T-helper 1 cell (primary cell): ENCODE measurements at places on chromosomes 5 and 9.

- no peak for DNase-seq
Observed at GRCh38 chr5:42483472-42484154, 60.4 kb downstream of the GHR start.

- DNase-seq, result no peak
Observed at GRCh38 chr9:123344192-123344949, 11.6 kb upstream of the CRB2 start.

DNA sequence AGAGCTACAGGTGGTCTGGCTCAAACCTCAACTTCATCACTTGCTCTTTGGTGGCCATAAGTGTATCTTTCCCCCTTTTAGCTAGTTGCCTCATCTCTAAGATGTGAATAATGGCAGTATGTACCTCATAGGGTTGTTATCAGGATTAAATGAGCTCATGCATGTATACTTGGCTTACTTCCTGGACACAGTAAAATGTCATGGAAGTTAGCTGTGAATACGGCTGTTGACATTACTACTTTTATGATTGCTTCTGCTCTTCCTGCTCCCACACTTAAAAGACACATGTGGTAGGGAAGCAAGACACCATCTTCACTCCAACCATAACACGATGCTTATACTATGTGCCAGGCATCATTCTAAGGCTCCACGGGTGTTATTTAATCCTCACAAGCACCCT lies 114.5 kb upstream of the GPR151 start:
- DNase-seq, result no peak

DNA sequence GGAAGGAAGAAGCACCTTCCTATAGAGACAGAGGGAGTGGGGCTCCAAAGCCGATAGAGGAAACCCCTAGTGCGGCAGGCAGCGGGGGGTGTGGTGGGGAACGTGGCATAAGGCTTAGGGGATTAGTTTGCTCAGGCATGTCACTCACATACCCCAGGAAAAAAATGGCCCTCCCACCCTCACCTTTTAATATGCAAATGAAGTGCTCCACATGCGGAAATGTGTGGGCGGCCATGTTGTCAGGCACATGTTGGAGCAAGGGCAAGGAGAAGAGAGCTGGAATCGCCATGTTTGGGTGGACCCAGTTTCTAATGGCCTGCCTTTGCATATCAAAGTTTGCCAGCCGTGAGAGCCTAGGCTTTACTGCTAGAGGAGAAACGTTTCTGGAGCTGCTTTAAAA lies 758.8 kb downstream of the NR2F1-AS1 start:
- no peak for DNase-seq

- no peak for DNase-seq
Observed at GRCh38 chr9:21624675-21625644, 142.8 kb upstream of the IFNE start.

- DNase-seq, result no peak
Observed at GRCh38 chr9:126853667-126854066, 6.8 kb upstream of the ZBTB34 start.

DNA sequence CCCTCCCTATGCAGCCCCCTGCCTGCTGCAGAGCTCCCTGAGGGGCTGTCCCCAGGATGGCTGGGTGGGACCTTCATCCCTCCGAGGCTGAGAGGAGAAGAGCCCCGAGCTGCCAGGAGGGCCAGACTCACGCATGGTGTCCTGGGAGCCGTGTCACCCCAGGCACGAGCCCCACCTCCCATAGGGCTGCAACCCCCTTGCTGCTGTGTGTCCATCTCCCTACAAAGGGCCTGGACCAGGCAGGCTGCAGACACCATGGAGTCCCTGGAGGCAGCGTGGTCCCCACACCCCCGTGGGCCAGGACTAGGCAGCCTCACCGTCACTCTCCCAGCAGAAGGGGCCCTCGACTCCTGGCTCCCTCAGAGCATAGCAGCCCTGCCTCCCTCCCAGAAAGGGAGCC lies 11.2 kb upstream of the SEC16A start:
- no peak for DNase-seq

GRCh38 chr5:177553671-177554429 lies 513 bp downstream of the FAM193B start:
- no peak for DNase-seq

DNA sequence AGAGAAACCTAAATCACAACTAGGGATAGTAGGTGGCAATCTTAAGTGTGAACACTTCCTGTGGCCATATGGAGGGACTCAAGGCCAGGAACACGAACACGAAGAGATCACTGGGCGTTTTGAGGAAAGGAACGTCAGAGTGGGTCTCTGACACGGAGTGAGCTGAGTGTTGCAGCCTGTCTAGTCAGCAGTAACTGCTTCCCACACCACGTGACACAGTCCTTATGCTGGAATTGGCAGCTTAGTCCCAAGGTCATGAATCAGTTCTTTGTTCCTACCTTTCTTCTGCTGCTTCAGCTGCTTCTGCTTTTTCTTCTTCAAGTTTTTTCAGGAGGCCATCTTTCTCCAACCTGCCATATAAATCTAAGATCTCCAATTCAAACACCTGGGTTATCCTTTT lies 18.2 kb downstream of the SPACA9 start:
- DNase-seq, result no peak

GRCh38 chr9:116461632-116462031 lies 225.5 kb upstream of the TRIM32 start:
- no peak for DNase-seq

DNA sequence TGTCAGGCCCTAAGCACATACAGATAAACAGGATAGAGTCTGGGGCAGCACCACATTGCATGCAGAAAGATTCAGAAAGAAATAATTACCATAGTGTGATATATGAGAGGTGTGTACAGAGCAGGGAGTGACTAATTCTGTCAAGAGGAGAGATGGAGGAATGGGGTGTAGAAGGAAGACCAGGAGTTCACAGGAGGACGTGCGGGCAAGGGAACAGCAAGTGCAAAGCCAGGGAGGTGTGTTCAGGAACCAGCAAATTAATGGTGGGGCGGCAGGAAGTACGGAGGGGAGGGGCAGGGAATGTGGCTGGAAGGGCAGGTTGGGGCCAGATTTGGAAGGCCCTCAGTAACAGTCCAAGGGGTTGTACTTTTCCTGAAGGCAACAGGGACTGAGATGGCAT lies 17.4 kb downstream of the EGR1 start:
- no peak for DNase-seq

DNA sequence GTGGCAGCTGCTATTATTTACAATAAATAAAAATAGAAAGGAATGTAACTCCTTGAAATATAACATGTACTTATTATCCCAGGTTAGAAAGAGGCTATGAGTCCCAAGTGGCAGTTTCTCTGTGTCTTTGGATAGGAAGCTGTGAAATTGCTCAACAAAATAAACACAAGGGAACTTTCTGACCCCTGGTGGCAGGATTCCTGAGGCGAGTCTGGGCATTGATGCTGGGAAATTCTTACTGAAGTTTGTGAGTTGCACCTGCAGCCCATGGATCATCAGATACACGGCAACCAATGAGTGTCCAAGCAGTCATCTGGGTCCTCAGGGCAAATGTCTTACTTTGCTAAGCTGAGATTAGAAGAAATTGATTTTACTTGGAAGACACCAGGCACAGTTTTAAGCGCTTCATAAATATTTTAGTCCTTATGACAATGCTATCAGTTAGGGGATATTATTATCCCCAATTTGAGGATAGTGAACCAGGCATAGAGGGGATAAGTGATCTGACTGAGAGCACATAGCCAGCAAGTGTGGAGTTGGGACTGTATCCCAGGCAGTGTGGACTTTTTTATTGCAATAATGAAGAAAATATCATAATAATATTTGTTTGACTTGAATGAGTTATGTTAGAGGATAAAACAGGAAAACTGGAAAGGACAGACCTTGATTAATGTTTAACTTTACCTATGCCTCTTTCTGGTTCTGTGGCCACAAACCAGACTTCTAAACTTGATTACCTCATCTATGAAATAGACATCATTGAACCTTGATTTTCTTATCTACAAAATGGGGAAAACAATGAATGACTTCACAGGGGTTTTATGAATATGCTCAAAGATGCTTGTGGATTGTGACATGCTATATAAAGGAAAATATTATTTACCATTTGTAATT lies 265.5 kb upstream of the ADAMTSL1 start:
- DNase-seq, result no peak

DNA sequence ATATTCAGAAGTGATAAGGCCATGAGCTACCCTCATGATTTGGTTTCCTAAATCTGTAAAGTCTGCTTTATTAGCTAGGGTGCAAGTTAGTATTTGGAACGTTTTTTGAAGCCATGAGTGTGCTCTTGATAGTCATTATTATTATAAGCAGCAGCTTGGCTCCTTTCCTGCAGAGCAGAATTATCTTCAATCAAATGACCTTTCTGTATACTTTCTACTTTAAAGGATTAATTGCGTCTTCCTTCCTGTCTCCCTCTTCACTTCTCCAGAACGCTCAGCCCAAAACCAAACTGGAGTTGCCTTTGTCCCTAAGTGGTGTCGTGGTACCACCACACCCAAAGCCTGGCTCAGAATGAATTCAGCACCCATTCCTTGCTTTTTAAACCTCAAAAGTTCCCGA lies 211.3 kb downstream of the ARHGAP26 start:
- no peak for DNase-seq

DNA sequence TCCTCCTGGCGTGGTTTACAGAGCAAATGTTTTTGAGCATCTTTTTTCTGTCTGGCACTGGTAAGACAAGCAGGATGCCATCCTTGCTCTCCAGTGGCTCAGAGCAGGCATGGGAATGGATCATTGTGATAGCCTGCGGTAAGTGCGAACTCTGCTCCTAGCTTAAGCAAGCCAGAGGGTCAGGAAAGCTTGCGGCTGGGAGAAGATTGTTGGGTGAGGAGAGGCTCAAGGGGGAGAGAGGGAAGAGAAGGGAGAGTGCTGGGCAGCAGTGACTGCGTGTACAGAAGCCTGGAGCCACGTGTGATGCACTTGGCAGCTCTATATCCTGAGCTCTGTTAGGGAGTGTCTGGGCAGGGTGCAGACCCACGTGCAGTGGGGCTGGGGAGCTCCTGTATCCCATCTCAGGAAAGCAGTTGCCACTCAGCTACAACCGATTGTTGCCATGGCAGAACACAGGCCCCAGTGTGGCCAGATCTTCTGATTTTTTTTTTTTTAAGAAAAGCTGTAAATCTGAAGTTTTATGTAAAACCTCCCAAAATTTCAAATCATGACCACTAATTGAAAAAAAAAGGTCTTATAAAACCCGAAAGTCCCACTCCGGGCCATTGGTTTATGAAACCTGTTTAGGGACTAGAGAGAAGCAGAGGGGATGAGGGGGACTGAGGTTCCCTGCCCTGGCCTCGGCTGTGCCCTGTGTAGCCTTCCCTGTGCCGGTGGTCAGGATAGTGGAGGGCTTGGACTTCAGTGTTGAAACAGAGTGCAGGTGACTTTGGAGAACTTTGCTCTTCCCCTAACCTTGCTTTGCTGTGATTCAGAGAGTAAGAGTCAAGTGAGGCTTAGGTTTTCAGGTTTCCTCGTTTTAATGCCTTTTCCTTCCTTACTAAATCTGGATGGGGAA lies 67.3 kb downstream of the ZNF618 start:
- no peak for DNase-seq

DNA sequence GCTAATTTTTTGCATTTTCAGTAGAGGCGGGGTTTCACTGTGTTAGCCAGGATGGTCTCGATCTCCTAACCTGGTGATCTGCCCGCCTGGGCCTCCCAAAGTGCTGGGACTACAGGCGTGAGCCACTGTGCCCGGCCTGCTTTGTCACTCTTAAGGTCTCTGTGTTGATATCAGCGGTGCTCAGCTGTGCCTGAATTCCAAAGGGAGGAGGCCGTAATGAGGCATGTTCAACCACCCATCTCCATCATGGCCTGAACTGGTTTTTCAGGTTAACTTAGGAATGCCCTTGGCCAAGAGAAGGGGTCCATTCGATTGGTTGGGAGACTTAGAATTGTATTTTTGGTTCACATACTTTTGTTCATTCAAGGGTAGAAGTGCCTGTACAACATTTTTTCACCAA lies 22.0 kb downstream of the HSD17B3 start:
- DNase-seq, result no peak

DNA sequence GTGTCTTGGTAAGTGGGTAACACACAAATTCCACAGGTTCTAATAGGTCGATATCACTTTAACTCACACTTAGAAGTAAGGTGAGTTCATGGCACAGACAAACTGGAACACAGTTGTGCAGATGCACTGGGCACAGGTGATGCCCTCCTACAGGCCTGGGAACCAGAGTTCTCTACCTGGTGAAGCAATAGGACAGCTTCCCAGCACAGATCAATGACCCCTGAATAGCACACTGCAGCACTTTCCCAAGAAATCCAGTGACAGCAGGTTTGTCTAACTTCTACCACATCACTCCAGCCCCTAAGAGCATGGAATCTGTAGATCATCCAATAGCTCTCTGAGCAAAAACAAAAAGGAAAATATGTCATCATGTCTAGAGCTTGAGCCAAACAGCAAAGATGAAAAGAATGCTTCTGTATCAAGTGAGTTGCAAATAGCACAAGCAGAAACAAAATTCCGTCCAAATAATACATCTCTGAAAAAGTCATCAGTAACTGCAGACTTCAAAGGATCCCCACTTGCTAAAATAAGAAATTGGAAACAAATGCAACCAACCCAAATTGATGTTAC lies 33.5 kb downstream of the MOCS2 start:
- no peak for DNase-seq

- no peak for DNase-seq
Observed at GRCh38 chr5:173800340-173800739, 87.8 kb upstream of the CPEB4 start.

GRCh38 chr5:83396662-83397061 lies 74.9 kb upstream of the VCAN start:
- DNase-seq, result no peak

GRCh38 chr5:66518052-66518451 lies 78.1 kb upstream of the MAST4 start:
- DNase-seq, result no peak

DNA sequence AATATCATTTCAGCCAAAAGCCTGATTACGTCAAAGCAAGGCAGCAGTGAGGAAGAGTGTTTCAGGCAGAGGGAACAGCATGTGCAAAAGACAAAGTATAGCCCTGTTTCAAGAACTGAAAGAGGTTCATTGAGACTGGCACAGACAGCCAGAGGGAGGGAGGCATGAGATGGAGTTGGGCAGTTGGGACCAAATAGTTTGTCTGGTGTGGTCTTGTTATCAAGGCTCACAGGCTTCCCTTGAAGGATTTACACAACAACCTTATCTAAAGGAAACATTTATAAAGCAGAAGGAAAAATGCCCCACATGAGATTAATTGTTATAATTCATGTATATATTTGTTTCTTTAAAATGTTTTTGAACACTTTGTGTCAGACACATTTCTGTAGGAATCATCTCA lies 253.3 kb downstream of the DMAC1 start:
- DNase-seq, result no peak

DNA sequence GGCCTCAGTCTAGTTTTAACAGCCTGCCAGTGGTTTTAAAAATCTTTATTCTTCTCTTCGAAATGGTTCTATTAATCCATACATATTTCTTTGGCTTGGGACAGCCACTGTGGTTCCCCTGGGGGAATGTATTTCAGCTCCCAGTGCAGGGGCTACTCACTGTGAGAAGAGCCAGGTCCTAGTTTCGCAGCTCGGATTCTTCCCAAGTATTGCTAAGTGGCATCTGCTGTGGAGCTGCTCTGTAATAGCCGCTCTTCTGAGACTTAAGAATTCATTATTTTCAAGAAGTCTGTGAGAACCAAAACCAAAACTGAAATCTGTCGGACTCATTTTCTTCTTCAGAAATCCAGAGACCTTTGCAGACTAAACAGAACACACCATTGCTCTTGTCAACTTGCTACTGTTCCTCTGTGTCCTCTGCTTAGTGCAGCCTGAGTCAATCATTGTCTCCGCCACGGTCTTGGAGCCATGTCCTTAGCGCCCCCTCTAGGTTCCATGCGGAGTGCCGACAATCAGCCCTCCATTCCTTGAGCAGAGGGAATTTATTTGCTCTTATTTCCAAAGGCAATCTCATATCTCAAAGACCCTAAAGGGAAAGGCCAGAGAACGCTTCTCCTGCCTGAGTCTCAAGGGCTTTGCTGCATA lies 478.2 kb downstream of the SPATA31D1 start:
- DNase-seq, result no peak
